ENCODE measurements at places on chromosomes 11 and 22.

DNA sequence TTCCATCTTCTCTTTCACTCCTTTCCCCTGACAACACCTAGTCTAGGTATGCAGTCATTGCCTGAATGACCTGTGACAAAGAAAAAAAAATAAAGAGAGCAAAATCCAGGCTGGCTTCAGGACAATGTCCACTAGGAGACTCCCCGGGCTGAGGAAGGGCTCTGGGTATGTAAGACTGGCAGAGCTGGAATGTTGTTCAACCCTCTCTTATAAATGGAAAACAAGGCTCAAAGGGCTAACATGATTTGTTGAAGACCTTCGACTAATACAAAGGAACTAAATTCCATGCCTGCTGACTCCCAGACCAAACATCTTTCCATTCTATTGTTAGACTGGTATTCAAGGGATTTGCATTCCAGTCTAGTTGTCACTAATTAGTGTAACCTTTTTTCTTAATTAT lies 122.2 kb downstream of the ARL14EP start:
- DNase-seq = no peak

DNA sequence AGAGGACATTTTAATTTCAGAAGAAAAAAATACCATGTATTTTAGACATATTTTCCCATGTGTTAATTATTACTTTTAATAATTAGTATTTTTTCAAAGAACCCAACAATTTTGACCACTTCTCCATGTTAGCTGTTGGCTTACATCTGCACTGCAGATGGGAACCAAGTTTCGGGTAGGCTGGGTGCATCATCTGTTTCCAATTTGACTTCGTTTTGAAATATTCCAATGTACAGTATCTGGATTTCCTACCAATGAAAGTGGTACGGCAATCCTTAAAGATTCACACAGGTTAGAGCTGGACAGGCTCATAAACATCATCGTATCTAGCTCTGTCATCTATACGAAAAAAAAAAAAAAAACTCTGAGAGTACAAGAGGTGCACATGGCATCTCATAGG lies 670.2 kb downstream of the OPCML start:
- DNase-seq = no peak

- DNase-seq = no peak
Measured at GRCh38 chr11:76850130-76850529, 10.6 kb upstream of the ACER3 start.

DNA sequence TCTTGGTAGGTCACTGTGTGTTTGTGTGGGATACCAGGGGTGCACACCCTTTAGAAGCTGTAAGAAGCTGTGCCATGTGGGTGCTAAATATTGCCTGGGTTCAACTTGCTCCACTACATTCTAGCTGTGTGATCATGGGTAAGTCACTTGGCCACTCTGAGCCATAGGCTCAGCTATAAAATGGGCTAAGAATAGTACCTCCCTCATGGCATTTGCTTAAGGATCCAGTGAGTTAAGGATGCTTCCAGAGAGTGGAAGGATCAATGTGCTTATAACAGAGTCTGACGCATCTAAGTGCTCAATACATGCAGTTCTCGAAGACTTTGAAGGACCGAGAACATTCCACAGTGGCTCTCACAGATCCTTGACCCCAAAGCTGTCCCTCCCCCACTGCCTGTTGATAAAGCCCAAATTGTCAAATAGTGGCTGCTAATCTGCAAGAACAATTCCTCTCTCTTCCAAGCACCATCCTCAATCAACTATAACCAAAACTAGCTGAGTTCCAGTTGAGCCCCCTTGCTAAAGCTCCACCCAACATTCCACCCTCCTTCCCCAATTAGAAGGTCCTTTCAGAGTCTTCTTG lies 13.2 kb upstream of the TMPRSS6 start:
- no peak for DNase-seq

- DNase-seq = no peak
Measured at GRCh38 chr11:86116386-86116726, 47.5 kb upstream of the PICALM start.

DNA sequence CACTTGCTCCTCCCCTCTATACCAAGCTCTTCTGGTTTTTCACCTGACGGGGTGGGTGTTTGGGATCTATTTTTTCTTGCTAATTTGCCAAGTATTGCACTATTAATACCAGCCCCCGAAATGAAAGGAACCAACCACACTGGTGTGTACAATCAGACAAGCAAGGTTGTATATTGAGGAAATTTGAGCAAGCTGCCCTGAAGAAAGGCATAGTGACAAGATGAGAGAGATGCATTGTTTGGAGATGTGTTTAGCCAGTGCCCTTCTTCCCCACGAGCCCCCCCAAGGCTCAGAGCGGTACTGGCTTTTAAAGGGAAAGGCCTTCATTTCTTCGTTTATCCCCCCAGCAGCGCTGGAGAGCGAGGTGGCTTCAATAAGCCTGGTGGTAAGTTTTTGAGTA lies 15.2 kb upstream of the GAS2L1 start:
- DNase-seq = no peak

- DNase-seq = peak; percentile 67
Measured at GRCh38 chr11:65780770-65781151, at the start of gene AP5B1. TSS of gene AP5B1 (minus strand) at chr11:65780976. CDS start at chr11:65780591, 385 bp downstream.

- DNase-seq = no peak
Measured at GRCh38 chr11:11733246-11733747, 108.5 kb upstream of the USP47 start.

DNA sequence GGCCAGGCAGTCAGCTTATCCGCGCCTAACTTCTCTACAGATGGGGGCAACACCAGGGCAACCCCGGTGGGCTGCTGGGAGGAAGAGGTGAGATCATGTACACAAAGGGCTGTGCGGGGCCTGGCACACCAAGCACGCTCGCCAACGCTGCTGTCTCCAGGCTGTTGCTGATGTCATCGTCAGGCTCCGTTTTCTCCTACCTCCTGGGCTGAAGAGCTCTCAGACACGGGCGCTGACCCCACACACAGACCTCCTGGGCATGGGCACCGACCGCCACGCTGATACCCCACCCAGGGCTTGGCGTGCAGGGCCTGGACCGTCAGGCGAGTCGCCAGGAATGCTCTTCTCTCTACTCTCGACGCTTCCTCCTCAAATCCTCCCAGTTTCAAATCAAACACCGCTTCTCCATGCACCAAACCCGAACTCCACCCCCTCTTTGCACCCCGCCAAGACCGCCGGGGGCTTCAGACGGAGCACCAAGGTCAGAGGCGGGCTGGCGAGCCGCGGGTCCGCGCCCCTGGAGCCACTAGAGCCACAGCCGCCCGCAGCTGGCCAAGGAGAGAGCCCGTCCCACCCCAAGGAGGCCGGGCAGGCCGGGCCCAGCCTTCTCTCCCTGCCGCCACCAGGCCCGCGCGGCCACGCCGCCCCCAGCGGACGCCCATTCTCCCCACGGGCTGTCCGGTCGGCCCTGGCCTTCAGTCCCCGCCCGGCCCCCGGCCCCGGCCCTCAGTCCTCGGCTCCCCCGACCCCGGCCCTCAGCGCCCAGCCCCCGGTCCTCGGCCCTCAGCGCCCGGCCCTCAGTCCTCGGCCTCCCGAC lies 772 bp downstream of the SBF1 start:
- DNase-seq = no peak

DNA sequence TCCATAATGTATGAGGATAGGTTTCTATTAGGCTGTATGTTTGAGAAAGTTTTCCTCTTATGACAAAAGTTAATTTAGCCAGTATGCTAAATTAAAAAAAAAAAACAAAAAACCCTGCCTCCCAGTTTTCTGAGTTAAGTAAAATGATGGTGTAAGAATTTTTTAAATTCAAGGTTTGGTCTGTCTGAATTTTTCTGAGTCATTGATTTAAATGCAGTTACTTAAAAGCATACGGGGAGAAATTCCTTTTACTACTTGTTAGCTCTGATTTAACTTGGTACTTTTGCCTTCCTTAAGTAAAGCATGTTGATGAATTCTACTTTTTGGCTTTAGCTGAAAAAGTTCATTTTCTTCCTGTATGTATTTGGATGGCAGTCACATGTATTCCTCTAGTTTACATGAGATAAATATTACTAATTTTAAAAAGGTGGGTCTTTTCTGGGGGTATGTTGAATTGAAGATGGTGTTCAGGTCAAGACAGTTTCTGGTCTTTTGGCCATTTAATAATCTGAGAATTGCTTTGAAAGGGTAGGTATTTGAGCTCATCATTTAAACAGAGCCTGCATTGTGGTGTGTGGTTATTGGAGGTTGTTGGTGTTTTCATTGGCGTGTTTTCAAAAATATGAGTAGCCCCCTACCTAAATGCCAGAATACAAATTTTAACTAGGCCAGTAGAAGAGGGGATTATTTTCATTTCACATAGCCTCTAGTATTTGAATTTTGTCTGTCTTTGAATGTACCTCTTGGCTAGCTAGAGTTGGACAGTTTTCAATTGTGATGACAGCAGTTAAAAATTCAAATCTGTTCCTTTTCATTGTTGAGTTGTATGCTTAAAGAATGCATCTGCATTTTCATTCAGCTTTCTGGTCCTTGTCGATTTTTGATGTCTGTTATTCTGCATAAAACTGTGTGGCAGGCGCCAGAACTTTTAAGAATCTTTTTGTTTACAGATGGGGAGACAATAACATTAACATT lies 64.7 kb downstream of the MTMR3 start:
- no peak for DNase-seq

DNA sequence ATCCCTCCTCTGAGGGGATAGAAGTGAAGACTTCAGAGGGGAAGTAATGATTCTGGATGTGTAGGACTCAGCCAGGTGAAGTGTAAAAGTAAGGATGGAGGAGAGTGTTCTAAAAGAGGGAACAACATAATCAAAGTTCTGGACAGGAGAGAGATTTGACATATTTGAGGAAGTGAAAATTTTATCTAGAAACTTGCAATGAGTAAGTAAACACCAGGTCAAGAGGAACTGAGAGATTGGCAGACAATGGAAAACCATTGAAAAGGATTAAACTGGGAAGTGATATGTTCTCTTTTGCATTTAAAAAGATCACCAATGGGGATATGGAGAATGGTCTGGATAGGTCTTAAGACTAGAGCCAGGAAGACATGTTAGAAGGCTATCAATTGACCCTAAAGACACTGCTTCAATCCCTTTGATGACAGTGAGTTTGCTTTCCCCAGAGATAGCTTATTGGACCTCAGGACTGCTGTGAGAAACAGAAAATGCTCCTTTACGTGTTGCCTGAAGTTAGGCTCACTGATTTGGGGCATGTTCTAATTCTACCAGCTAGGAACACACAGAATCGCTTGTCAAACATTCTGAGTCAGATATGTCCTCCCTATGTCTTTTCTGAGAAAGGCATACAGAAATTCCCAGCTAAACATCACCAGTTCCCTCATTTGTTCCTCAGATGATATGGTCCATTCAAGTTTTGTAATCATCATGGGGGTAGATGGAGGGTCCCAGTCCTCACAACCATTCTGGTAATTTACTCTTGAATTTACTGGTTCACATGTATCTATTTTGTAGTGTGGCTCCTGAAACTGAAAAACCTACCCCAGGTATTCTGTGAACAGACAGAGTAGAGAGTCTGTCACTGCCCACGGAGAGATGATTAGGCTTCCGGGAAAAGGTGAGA lies 144.9 kb downstream of the MAML2 start:
- DNase-seq = no peak

GRCh38 chr11:46564459-46564858 lies 29.4 kb downstream of the AMBRA1 start:
- no peak for DNase-seq

GRCh38 chr11:3614742-3615171 lies 27.0 kb downstream of the ART5 start:
- no peak for DNase-seq

DNA sequence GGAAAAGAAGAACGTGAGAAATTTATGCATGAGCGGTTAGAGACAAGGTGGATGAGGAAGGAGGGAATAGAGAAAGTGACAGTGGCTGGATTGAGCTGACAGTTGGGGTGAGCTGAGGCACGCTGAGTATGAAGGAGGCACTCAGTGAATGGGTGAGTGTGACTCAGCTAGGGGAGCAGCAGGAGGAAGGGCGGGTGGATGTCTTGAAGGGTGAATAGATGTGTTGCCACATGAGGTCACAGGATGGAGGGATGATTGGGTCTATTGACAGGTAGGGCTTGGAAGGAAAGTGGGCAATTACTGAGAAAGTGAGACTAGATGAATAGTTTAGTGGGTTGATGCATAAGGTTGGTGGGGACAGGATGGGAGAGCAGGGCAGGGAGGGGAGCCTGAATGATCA lies 8.0 kb downstream of the IFITM10 start:
- DNase-seq = peak; percentile 12

- DNase-seq = no peak
Measured at GRCh38 chr11:103295704-103296103, 186.5 kb downstream of the DYNC2H1 start.

DNA sequence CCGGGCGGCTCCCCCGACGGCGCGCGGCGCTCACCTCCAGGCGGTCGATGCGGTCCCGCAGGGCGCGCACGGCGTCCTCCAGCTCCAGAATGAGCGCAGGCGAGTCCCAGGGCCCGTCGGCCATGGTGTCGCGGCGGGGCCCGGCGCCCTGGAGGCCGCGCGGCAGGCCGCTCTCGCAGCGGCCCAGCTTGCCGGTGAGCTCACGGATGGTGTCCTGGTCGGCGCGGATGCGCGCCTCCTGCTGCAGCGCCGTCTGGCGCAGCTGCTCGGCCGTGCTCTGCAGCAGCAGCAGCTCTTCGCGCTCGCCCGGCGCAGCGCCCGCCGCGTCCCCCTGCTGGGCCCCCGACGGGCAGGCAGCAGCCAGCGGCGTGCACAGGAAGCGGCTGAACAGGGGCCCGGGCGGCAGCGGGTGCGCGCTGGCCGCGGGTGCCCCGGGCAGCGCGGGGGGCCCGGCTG lies 599 bp downstream of the NPTXR start:
- peak; percentile 37 for DNase-seq

GRCh38 chr22:40890881-40891280 lies 29.0 kb upstream of the DNAJB7 start:
- DNase-seq = no peak

GRCh38 chr11:125001079-125001778 lies 47.2 kb downstream of the CCDC15 start:
- DNase-seq = no peak

DNA sequence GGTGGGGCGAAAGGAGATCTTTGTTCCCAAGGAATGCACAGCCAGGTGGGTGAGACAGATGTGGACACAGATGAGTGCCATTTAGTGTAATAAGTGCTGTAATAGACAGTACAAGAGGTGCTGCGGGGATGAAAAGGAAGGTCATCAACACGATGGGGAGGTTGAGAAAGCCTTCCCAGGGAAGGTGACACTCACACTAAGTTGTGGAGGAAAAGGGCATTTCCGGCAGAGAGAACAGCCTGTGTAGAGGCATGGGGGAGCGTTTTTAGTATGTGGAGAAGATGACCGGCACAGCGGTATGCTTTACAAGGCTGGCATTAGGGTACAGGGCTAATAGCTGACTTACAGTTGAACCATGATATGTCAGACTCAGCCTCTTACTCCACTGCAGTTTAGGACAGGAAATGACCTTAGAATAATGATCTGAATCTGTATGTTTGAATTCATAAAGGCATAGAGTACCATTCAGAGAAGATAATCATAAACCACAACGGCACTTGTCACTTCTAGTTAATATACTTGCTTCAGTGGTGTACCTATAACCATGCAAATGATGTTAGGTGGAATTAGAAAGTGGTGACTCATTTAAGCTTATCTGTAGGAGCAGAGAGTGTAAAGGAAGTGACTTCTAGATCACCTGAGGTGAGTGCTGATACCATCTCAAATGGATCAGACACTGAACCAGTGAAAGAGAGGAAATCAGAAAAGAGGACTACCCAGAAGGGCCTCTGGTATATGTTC lies 60.6 kb downstream of the FAM83F start:
- DNase-seq = no peak
